Dermis blood vessel endothelial cell (primary cell): ENCODE measurements at places on chromosomes 7 and 10.

DNA sequence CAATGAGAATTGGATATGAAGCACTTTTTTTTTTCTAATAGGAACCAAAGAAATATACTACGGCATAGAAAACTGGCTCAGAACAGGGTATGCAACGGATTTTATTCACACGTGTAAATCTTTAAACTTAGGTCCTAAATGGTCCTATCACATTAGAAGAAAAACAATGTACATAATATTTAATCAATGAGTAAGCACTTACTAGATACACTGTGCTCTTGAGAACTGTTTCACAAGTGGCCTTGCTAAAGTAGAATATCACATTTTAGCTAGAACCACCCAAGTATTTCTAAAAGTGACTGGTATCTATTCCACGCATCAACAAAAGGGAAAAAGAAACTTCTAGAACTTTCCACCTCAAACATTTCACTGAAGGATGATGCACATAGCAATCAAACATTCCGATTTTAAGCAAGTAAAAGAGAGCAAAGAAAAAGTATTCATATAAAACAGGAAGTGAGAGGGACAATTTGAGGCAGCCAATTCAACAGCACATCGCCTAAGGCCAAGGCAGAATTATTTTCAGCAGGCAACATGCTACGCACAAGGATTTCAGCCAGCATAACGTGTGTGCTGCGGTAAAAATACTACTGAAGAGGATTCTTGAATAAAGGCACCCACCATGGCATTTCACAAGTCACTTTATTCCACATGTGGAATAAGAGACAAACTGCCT, 55.8 kb downstream of the PARD3 start:
- DNase-seq = no peak

GRCh38 chr7:47452715-47453092, 129.2 kb downstream of the TNS3 start:
- no peak for DNase-seq

DNA sequence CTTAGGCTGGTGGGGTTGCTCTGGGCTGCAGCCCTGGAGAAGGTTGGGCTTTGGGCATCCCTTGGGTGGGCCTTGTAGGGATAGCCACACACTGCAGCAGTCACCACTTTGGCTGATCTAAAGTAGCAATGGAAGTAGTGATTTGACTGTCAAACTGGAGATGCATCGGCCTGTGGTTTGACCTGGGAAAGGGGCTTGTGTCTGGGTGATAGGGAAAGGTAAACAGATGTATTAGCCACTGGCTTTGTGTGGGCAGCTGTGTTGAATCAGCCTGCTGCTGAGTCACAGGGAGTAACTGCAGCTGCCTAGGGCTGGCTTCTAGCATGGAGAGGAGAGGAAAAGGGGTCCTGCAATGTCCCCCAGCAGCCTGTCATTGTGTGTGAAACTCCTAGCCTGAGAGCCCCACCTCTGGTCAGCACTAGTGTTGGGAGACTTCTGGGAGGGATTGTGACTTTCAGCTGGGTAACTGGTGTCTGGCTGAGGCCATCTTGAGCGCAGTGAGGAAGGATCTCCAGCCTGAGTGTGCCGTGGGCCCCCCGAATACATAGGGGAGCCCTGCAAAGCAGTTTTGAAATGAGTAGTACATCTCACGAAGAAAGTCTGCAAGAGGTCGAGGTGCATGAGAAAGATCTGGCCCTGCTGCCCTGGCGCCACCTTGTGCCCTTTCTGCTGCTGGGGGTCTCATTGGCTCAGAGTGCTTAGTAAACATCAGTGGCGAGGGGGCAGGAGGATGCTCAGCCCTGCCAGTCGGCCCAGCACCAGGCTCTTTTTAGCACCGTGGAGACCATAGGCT, 117.3 kb downstream of the FANK1 start:
- DNase-seq = peak; percentile 13

GRCh38 chr10:60394446-60394845, 4.8 kb upstream of the ANK3 start:
- DNase-seq = no peak

DNA sequence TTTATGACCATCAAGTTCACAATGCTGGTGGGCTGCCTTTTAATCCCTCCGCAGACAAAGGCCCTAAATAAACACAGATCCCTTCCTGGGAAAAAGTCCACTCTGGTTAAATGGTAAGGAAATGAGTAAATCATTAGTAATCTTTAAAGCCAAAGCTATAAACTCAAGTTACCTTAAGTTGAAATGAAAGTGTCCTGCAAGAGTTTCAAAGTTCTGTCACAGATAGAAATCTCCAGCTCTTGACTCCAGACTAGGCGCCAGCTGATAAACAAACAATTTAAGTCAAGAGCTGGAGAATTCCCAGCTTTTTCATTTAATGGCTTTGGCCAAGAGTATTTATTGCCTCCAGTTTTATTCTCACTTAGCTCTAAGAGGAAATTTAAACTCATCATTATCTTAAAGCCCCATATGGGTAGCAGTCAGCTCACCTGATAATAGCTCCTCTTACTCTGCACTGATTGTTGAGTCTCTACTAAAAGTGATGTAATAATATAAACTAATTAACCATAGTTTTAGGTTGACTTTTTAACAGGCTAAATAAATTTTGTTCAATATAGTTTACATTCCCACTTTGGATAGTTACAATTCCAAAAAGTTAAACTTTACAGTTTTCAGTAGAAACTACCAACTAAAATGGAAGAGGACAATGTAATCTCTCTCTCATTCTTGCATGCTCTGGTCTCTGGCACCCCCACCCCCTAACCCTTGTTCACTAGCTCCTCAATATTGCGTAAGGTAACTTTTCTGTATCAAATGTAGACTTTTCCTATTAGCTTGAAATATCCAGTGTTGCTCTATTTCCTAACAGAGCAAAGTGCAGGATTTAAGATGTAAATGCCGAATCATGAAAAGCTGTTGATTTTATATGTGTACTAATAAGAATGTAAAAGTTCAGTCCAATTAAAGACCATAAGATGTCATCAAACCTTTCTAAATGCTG, 56.1 kb downstream of the HIBADH start:
- peak; percentile 77 for DNase-seq
